ENCODE measurements at places on chromosomes 7 and 10.

DNA sequence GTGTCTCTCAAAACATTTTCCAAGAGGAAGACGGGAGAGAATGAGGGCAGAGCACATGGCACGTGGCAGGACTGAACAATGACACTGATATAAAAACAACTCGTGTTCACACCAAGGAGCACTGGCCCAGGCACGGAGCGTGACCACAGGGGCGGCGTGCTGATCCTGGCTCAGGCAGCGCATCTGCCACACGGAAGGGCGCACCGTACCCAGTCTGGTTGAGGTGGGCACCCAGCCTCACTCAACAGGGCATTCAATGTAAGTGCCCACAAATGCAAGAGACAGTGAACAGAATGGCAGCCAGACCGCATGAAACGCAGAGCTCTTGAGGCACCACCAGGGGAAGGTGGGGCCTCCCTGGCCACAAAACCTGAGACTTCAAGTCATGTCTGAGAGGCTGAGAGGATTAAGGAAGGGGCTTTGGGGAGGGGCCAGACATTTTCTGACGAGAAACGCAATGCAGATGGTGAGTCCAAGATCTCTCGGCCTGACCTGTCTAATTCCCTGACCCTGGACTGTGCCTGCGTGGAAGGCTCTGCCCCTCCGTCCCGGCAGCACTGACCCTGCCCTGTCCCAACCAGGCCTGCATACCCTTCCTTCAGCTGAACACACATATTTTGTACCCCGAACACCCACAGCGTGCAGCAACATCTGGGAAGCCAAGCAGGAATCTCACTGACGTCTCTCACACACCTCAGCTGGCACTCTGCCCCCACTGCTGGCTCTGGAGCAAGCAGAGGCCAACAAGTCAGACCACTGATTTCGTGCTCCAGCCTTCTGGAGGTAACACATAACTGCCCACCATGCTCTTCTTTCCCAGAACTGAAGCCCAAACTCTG is 35.5 kb downstream of the VOPP1 start:
- DNase-seq = no peak

- DNase-seq = no peak
Measured at GRCh38 chr7:157056246-157056645, 45.8 kb upstream of the MNX1 start.

DNA sequence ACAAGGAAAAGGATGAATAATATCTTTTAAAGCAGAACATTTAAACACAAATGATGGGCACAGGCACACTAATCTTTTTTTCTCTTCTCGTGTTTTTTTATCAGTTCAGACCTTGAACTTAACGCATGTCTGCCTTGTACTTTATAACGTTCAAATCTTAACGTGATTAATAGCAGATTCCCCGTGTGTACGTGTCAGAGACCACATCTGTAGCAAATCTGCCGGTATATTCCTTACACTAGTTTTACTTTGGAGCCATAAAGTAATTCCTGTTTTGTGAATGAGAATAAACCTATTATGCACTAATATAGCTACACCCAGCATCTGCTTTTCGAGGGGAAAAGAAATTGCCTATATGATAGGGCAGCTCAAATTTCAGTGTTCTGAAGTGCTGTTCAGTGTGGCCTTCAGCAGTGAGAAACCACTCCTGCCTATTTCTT is 166.0 kb upstream of the TCF7L2 start:
- peak; percentile 76 for DNase-seq

GRCh38 chr10:31146491-31147209 is 115.0 kb upstream of the ZNF438 start:
- DNase-seq = no peak

GRCh38 chr7:27424231-27424630 is 181.6 kb downstream of the EVX1 start:
- DNase-seq = no peak

DNA sequence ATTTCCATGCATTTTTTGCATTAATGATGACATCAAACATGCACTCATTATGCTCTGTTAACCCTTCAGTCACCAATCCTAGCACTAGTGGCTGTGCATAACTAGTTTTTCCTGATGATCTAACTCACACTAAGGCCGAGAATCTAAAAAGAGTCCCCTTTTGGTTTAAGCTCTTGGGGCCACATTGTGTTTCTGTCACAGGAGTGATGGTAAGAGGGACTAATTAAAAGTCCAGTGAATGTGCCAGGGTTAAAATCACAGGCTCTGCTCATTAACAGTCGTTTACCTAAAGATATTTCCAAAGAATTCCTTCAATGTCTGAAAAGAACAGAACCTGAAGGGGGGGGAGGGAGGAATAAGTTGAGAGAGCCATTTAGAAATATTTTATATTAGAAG is 359.0 kb upstream of the ANKRD30A start:
- DNase-seq = no peak

DNA sequence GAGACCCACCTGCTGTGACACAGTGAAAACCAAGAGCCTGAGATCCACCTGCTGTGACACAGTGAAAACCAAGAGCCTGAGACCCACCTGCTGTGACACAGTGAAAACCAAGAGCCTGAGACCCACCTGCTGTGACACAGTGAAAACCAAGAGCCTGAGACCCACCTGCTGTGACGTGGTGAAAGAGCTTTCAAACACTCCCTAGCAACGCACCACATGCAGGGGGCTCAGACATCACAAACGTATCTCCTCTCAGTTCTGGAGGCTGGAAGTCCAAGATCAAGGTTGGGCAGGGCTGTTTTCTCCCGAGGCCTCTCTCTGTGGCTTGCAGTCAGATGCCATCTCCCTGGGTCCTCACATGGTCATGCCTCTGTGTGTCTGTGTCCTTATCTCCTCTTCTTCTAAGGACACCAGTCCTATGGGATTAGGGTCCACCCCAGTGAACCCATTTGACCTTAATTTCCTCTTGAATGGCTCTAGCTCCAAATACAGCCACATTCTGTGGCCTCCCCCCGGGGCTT is 43.8 kb downstream of the INSIG1 start:
- DNase-seq = no peak

DNA sequence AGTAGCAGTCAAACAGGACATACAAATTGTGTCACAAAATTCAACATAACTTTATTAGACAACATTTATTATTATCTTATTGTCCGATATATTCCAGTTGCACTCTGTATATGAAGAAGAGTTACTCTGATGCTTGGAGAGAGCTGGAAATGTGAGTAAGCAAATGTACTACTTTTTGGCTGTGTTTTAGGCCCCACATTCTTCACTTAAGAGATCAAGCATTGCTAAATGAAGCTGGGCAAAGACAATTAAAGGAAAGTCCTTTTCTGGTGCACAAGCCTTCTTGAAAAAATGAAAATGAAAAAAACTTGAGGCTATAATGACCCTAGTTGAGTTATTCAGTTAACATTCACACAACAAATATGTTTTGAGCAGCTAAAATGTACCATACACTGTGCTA is 26.1 kb downstream of the MYPN start:
- DNase-seq = no peak

GRCh38 chr7:107002126-107002525 is 42.4 kb upstream of the PRKAR2B start:
- DNase-seq = no peak

- no peak for DNase-seq
Measured at GRCh38 chr7:31074120-31074383, 21.9 kb downstream of the ADCYAP1R1 start.

GRCh38 chr10:9860045-9860444 is 1157.6 kb upstream of the CELF2 start:
- no peak for DNase-seq

DNA sequence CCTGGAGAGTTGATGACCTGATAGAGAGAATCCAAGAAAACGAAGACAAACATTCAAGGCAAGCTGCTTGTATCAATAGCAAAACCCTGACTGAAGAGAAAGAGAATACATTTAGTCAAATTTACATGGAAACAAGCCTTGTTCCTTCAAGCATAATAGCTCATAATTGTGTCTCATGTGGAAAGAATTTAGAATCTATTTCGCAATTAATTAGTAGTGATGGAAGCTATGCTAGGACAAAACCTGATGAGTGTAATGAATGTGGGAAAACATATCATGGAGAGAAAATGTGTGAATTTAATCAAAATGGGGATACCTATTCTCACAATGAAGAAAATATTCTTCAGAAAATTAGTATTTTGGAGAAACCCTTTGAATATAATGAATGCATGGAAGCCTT is 18.0 kb downstream of the RBAK start:
- DNase-seq = no peak

- no peak for DNase-seq
Measured at GRCh38 chr7:140322759-140323158, 75.6 kb downstream of the SLC37A3 start.

DNA sequence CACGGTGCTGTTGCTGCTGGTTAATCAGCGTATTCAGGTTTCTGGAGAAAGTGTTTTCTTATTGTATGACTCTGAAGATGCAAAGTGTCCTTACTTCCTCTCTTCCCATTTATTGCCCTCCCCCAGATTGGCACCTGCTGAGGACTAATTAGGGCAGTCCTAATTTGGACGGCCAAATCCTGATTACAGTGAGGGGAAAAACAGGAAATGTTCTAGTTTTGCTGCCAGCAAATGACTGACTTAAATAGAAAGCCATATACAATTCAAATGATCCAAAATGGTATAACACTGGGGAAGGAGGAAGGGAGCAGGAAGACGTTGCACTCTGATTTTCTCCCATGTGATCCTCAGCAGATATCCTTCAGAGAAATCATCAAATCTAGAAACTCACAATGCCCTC is 222.4 kb upstream of the LRGUK start:
- no peak for DNase-seq

- DNase-seq = no peak
Measured at GRCh38 chr7:45202625-45203024, 45.0 kb downstream of the RAMP3 start.
